Testis (tissue), 5 donors: ENCODE measurements at places on chromosomes 2 and 18. TPM values are rescaled to one million over a fixed set of nuclear protein-coding genes. Genes with fewer than 3 reads are reported as not detected.

ZEB2 gene
- total RNA-seq, result 96.4 TPM

GRCh38 chr2:1721706-1722646, 22.3 kb downstream of the PXDN start:
- no peak overlapping the region for H3K27ac ChIP-seq
- no peaks in the 10 kb centered on the region for H3K27me3 ChIP-seq
- H3K4me3 ChIP-seq, result no peak overlapping the region
- no peak for DNase-seq
- H3K4me1 ChIP-seq, result no peaks in the 10 kb centered on the region
- H3K36me3 ChIP-seq, result no peaks in the 10 kb centered on the region

RUFY4 gene
- 0.37 TPM for total RNA-seq

EN1 gene
- 0.71 TPM for total RNA-seq

DNA sequence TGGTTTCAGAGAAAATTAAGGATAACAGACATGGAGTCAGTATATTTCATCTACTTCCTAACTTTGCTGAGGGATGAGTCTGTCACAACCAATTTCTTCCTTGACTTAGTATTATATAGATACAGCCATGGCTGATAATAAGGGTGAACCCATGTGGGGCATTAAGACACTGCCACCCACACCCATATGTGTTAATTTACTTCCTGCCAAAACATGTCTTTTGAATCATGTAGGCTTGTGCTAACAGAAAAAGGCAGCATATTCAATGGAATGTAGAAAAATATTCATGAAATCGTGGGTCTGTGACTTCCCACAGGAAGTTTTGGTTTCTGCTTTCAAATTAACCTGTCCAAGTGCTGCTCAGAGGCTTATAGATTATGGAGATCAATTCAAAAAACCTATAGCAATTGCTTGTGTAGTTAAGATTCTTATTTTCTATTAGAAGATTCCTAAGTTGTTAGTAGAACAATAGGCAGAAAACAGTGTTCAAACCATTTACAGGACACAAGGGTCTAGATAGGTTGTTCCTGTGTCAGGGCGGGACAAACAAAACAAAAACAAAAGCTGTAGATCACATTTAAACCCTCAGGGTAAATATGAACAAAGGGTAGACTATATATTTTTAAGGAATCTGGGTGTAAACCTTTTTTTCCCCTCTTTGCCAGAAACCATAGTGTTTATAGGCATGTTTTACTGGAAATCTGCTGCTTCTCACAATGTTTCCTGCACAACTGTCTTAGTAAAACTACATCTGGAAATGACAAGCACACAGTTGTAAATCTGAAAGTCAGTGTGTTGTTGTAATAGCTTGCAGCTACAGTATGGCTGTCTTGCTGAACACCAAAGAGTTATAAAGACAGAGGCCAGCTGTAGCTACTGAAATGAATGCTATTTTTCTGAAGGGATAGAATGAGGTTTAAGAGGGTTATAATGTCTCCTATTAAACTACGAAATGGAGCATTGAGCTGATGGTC, 691.2 kb downstream of the EPHA4 start:
- H3K27ac ChIP-seq, result no peak overlapping the region
- H3K4me1 ChIP-seq, result no peaks in the 10 kb centered on the region
- no peaks in the 10 kb centered on the region for H3K36me3 ChIP-seq
- no peak overlapping the region for H3K4me3 ChIP-seq

- no peaks in the 10 kb centered on the region for H3K27me3 ChIP-seq
- H3K4me3 ChIP-seq, result no peak overlapping the region
- peaks cover 15% of the 10 kb centered on the region for H3K4me1 ChIP-seq
- peak; percentile 73 for DNase-seq
- H3K27ac ChIP-seq, result no peak overlapping the region
Measured at GRCh38 chr2:46645681-46646162, 166.4 kb downstream of the TMEM247 start.
